ENCODE measurements at places on chromosomes 4 and X. TPM values are rescaled to one million over a fixed set of nuclear protein-coding genes. Genes with fewer than 3 reads are reported as not detected.

DRD5 gene
- total RNA-seq: not detected

DNA sequence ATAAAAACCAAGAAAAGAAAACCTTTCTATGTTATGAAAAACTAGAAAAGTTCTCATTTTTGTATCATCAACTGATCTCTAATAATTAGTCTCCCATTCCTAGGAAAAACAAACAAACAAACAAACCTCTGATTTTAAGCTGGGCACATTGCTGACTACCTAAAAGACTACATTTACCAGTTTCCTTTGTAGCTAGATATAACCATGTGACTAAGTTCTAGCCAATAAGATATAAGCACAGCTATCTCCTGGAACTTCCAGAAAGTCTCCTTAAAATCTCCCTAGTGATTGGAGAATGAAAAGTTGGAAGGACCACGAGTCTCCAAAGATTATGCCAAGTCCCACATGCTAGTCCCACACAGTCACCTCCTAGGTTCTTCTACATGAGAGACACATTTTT lies 108.9 kb downstream of the NR3C2 start:
- no peak for DNase-seq

DNA sequence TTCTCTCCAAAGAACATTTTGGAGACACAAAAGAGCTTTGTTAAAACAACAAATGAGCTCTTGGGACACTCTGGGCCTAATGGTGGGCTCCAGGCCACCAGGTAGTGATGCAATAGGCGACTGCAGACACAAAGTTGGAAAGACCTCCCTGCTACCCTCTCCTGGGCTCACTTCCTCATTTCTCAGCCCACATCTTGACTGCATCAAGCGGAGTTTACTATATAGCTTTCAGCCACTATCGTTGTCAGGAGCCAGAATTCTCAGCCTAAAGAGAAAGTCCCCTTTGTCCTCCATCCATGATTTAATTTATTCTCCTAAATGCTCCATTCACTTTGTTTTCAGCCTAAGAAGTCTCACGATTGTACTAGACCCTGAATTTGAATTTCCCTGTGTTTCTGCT lies 114.9 kb downstream of the EFHC2 start:
- DNase-seq: no peak

DNA sequence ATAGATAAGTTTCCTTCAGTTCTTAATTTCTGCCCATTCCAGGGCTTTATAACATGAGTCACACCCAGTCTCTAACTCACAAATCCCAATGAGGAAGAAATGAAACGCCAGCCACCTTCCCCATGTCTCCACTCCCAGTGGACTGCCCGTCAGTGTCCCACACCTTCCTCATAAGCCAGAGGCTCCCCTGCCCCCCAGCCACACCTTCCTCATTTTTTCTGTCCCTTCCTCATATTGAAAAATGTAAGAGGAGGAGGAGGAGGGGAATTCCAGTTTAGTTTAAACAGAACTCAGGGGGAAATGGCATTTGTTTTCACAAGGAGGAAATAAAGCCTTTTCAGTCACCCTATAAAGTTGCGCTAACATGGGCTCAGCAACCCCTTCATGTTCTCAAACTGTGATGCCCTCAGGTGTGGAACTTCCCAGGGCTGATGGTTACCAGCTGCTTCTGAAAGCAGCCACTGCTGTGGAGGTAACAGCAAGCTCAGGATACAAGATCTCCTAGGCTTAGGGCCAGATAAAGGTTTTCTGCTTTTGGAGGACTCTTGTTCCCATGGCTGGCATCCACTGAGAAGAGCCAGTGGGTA lies 97.8 kb downstream of the PARM1 start:
- no peak for DNase-seq

- DNase-seq: no peak
Observed at GRCh38 chr4:140529434-140529833, 5.5 kb downstream of the ELMOD2 start.

CXCL1 gene
- 11.4 TPM for total RNA-seq

GRCh38 chr4:21507439-21507838 lies 441.1 kb downstream of the KCNIP4 start:
- DNase-seq: no peak

DNA sequence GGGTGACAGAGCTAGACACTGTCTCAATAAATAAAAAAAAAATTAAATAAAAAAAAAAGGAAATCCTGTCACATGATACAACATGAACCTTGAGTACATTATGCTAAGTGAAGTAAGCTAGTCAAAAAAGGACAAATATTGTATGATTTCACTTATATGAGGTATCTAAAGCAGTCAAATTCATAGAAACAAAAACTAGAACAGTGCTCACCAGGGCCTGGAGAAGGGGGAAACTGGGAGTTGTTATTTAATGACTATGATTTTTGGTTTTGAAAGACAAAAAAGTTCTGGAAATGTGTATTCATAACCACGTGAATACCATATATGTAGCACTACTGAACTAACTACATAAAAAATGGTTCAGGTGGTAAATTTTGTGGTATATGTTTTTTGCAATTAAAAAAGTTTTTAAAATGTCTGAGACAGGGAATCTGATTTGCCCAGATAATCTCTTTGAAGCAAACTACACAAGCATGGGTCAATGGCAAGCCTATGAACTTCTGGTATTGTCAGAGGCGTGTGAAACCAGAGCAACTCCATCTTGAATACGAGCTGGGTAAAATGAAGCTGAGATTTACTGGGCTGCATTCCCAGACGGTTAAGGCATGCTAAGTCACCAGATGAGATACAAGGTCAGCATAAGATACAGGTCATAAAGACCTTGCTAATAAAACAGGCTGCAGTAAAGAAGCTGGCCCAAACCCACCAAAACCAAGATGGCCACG lies 42.3 kb downstream of the ANAPC10 start:
- DNase-seq: no peak

DNA sequence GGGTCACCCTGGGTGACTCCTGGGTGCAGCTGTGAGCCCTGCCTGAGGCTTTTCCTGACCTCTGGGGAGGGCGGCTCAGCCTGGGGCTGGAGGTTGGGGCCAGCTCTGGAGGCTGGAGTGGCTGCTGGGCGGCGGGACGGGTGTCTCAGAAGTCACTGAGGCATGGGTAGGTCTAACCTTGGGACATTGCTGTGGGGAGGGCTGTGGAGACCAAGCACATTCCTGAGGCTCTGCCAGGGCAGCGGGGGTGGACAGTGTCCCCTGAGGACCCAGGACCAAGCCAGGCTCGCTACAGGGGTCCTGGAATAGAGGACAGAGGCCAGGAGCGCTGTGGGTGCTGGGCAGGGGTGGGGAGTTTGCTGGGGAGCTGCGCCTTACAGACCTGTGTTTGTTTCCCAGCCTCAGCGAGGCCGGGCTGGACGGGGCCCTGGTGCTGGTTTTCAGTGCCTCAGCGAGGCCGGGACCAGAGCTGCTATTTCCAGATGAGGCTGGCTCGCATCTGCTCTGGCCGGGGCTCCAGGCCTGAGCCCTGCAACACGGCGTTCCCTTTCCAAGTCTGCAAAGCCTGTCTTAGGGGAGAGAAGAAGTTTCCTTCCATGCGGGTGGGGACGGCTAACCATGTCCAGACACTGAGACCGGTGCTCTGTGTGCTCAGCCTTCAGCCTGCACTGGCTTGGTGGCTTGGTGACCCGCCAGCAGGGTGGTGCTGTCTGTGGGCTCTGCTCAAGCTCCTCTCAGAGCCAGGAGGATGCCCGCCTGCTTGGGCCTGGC lies 3.0 kb upstream of the SLC25A6 start:
- no peak for DNase-seq

MEPE gene
- not detected for total RNA-seq

DNA sequence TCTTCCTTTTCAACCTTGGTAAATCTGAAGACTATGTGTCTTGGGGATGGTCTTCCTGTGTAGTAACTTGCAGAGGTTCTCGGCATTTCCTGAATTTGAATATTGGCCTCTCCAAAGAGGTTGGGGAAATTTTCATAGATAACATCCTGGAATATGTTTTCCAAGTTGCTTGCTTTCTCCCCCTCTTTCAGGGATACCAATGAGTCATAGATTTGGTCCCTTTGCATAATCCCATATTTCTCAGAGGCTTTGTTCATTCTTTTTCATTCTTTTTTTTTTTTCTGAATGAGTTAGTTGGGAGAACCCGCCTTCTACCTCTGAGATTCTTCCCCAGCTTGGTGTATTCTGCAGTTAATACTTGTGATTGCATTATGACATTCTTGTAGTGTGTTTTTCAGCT lies 549.2 kb upstream of the AMOT start:
- no peak for DNase-seq

GRCh38 chr4:183173580-183174526 lies 74.8 kb downstream of the WWC2 start:
- DNase-seq: peak; percentile 68

RHOXF1 gene
- not detected for total RNA-seq

- DNase-seq: peak; percentile 35
Observed at GRCh38 chrX:140766024-140766611, 56.6 kb downstream of the LINC00632 start.

F8A1 gene
- total RNA-seq: 25.6 TPM

- DNase-seq: no peak
Observed at GRCh38 chr4:89681671-89682070, 155.3 kb downstream of the SNCA start.

DNA sequence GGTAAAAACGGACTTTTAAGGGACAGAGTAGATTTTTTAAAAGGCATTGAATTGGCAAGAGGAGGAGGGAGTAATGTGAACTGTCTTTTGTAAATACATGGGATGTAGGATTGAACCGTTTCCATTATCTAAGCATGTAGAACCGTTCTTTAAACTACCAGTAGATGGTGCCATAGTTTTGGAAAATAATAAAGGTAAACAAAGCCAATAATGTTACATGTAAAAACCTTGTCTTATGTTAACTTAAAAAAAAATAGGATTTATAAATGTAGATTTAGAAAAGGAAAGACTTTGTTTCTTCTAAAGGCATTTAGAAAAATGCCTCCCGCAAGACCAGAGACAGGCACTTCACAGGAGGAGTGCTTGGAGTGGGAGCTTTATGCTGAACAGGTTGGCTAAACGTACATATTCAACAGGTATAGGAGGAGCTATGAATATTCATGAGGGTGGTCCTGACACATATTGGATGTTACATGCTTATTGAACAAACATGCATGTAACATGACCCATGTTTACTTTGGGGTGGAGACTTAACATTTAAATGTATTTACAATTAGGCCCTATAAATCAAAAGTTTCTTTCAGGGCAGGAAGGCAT lies 45.5 kb upstream of the FAM241A start:
- peak; percentile 39 for DNase-seq

DNA sequence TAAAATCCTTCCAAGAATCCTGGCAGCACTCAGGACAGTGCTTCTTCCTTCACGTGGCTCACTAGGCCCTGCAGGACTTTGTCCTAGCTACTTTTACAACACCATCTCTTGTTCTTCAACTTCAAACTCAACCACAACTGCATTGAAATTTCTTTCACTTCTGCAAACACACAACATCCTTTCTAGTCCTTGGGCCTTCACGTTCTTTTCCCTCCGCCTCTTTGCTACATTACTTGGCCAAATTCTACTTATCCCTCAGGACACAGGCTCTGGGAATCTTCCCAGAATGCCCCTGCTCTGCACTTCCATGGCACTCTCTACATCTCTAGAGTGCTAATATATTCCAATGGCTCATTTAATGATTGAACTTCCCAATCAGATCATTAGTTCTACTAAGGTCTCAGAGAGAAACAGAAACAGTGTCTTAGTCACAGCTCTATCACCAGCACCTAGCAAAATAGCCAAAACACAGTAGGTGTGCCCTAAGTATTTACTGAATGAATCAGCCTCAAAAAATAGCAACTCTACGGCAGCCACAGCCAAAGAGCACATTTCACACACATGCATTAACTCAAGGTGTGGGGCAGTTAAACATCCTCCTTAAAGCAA lies 73.3 kb downstream of the MANBA start:
- peak; percentile 65 for DNase-seq

- DNase-seq: no peak
Observed at GRCh38 chr4:87901422-87901992, 68.7 kb downstream of the MEPE start.
